Bronchial smooth muscle cell (primary cell): ENCODE measurements at places on chromosomes 6 and 20. TPM values are rescaled to one million over a fixed set of nuclear protein-coding genes. Genes with fewer than 3 reads are reported as not detected.

Gene CCN6
- not detected in 2 replicates for total RNA-seq

Gene CPXM1
- total RNA-seq = 0.47 and 1.0 TPM in 2 replicates

Gene BHLHE23
- not detected in 2 replicates for total RNA-seq

Gene GJA1
- 91.7 and 120 TPM in 2 replicates for total RNA-seq

Gene MED20
- total RNA-seq = 20.1 and 23.2 TPM in 2 replicates

Gene KIF13A
- total RNA-seq = 56.8 and 61.3 TPM in 2 replicates

Gene BPIFB1
- not detected in 2 replicates for total RNA-seq

Gene PAX1
- total RNA-seq = not detected in 2 replicates

Gene CRISP1
- total RNA-seq = not detected in 2 replicates

Gene GTF2H4
- total RNA-seq = 10.3 and 10.6 TPM in 2 replicates

Gene DEFB124
- not detected in 2 replicates for total RNA-seq

Gene PDYN
- total RNA-seq = not detected in 2 replicates

Gene FRS3
- 1.3 and 2.2 TPM in 2 replicates for total RNA-seq

Gene PPP1R14C
- 0.17 and 0.95 TPM in 2 replicates for total RNA-seq

Gene SUPT3H
- total RNA-seq = 6.9 and 9.7 TPM in 2 replicates

Gene MAS1
- total RNA-seq = not detected in 2 replicates

Gene SNAI1
- 0.09 and 0.47 TPM in 2 replicates for total RNA-seq

Gene GABRR1
- not detected in 2 replicates for total RNA-seq

Gene OPRM1
- under 0.01 TPM in 1 of 2 replicates, not detected in the other for total RNA-seq

Gene OLIG3
- not detected in 2 replicates for total RNA-seq

Gene MYLK2
- total RNA-seq = under 0.01 TPM in 1 of 2 replicates, not detected in the other

Gene VIP
- total RNA-seq = not detected in 2 replicates

Gene TBC1D7
- total RNA-seq = 9.7 and 15.4 TPM in 2 replicates

Gene ABHD16B
- total RNA-seq = under 0.01 TPM in 1 of 2 replicates, not detected in the other

Gene COL12A1
- 258 and 261 TPM in 2 replicates for total RNA-seq

Gene ZNF335
- 9.1 and 14.1 TPM in 2 replicates for total RNA-seq

Gene TPX2
- total RNA-seq = 2.8 and 7.6 TPM in 2 replicates

Gene PTP4A1
- 28.7 and 30.1 TPM in 2 replicates for total RNA-seq

Gene GCM1
- total RNA-seq = not detected in 2 replicates

Gene TRIM31
- not detected in 2 replicates for total RNA-seq

Gene RBPJL
- not detected in 2 replicates for total RNA-seq

Gene TRAPPC3L
- 0.09 and 0.16 TPM in 2 replicates for total RNA-seq

Gene HLA-DPA1
- 2.4 TPM in 1 of 2 replicates, not detected in the other for total RNA-seq

Gene IL17A
- total RNA-seq = not detected in 2 replicates

Gene SCRT2
- not detected in 2 replicates for total RNA-seq

Gene SIRT5
- total RNA-seq = 4.8 and 5.7 TPM in 2 replicates

Gene REV3L
- total RNA-seq = 61.5 and 72.9 TPM in 2 replicates

Gene STX16
- total RNA-seq = 37.4 and 94.4 TPM in 2 replicates

Gene PSORS1C2
- not detected in 2 replicates for total RNA-seq

Gene HLA-DOA
- total RNA-seq = under 0.01 TPM in 1 of 2 replicates, not detected in the other

Gene UNC5CL
- total RNA-seq = under 0.01 and 0.26 TPM in 2 replicates

Gene KCNK5
- total RNA-seq = not detected in 2 replicates

Gene DNAH8
- total RNA-seq = under 0.01 TPM in 1 of 2 replicates, not detected in the other

Gene GINS1
- total RNA-seq = 0.52 and 1.6 TPM in 2 replicates
